Neural crest cell (in vitro differentiated cells): ENCODE measurements at places on chromosomes 3 and 15.

DNA sequence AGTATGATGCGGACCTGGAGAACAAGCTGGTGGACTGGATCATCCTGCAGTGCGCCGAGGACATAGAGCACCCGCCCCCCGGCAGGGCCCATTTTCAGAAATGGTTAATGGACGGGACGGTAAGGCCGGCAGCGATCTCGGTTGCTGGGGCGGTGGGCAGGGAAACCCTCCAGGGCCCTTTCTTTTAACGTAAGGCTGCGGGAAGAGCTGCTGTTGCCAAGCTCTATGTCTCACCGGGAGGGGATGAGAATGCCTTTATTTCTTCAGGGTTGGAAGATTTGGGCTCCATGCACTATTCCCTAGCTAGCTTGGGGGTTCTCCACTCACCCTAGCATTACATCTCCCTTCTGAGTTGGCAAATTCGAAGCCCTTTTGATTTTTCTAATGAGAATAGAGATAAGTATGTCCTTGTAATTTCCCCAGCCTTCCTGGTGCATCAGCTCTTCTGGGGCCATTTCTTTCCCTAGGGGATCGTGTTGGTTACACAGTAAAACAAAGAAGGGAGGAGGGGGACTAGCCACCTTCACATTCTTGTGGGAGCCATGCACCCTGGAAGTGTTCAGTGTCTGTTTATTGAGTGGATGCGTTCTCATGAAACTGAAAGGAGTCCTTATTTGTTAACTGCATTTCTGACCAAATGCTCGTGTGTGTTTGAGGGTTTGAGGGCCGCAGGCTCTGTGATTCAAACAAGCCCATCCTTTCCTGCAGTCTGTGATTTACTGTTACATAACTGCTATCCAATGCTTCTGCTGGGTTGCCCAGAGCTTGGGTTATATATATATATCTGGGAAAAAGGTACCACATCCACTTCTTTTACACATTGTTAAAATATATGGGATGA is 982 bp downstream of the TAGLN3 start:
- peak overlapping the region; percentile 96 for H3K27ac ChIP-seq
- no peak for DNase-seq
- peaks cover 68% of the 10 kb centered on the region for H3K4me1 ChIP-seq
- peaks cover 24% of the 10 kb centered on the region for H3K36me3 ChIP-seq

DNA sequence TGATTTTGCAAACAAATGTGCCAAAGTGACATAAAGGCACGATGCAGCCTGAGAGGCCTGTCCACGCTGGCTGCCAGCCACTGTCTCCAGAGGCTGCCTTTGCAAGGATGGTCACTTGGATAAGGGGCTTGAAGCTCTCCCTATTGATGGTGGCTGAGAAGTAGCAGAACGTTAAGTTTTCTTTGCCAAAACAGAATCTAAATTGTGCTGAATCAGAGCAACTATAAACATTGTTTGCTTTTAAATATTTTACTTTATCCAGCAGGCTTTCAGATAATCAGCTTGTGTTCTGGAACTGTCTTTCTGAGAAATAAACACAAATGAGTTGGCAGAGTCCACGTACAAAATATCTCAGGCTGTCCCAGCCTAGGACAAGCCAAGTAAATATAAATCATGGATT is 23.8 kb upstream of the CNBP start:
- H3K4me3 ChIP-seq: no peak overlapping the region
- H3K4me1 ChIP-seq: no peaks in the 10 kb centered on the region
- H3K27me3 ChIP-seq: no peaks in the 10 kb centered on the region
- DNase-seq: no peak
- H3K36me3 ChIP-seq: no peaks in the 10 kb centered on the region
- H3K27ac ChIP-seq: no peak overlapping the region

DNA sequence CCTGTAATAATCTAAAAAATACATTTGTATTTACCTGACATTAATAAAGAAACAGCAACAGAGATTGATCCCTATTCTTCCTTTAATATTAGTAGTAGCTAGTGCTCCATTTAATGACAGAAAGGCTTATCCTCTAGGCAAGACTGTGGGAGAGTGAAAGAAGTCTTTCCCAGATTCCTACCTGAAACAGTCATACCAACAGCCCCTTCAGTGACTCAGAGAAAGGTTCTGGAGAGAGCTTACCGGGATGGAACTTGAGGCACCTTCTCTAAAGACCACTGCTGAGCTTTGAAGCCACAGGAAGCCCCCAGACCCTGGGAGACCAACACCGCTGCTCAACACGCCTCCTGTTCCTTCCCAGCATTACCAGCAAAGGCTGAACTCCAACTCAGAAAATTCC is 66.9 kb upstream of the FGF12 start:
- no peaks in the 10 kb centered on the region for H3K27me3 ChIP-seq
- no peaks in the 10 kb centered on the region for H3K4me1 ChIP-seq
- DNase-seq: no peak

DNA sequence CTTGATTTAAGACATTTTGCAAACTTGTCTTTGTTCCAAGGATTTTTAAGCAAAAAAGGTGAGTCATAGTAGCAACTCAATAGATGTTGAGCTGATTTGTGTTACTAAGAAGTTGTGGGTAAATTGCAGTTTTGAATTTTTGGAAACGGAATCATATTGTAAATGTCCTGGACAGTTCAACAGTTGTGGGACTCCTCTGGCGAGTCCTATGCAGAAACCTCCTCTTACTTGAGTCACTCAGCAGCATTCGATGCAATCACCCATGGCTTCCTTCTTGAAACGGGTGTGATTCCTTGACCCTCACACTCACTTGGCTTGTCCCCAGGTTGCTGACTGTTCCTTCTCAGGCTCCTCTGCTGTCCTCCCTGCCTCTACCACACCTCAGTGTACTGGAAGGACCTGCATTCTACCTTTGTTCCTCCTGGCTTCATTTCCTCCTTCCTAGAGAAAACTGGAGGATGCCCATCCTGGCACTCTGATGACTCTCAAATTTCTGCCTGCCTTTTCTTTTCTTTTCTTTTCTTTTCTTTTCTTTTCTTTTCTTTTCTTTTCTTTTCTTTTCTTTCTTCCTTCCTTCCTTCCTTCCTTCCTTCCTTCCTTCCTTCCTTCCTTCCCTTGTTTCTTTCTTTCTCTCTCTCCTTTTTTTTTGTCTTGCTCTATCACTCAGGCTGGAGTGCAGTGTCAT is 52.8 kb upstream of the DGKG start:
- H3K27ac ChIP-seq: no peak overlapping the region
- DNase-seq: no peak
- no peak overlapping the region for H3K4me3 ChIP-seq
- H3K27me3 ChIP-seq: peaks cover 61% of the 10 kb centered on the region

- no peak for DNase-seq
- H3K4me1 ChIP-seq: peaks cover 21% of the 10 kb centered on the region
- no peak overlapping the region for H3K27ac ChIP-seq
- H3K4me3 ChIP-seq: no peak overlapping the region
Observed at GRCh38 chr3:125281381-125281780, 68.8 kb upstream of the SLC12A8 start.
